ENCODE measurements at places on chromosomes 12 and 14. TPM values are rescaled to one million over a fixed set of nuclear protein-coding genes. Genes with fewer than 3 reads are reported as not detected.
A peak's percentile ranks its signal among the peaks of the same experiment; 100 is the strongest.

GALNT9 gene
- not detected for total RNA-seq

IFNG-AS1 gene
- not detected for total RNA-seq

GRCh38 chr12:46400406-46400805 is 27.8 kb upstream of the SLC38A2 start:
- peak; percentile 51 for DNase-seq

DNA sequence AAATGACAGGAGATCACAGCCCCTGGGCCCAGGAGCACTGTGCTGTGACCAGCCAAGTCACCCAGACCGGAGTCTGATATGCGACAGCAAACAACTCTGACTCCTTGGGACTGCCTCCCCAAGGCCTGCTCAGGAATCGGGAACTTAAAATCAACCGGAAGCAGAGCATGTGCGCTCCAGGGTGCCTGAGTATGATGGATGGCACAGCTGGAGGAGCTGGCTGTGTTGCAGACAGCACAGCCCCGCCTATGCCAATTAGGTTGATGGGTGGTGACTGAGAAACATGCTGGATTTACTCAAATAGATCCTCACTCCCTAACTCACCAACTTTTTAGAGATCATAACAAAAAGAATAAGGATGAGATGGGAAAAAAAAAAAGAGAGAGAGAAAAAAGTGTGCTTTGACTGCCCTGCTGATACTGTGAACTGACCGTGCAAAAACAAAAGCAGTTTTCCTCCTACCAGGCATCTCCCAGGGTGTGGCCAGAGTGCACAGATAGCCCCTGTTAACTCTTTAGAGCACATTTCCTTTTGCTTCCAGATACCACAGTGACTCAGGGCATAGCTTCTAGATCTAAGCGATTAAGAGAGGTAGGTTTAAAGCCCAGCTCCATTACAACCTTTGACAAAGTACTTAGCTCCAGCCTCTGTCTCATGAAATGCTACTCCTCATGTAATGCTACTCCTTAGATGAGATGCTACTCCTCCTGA is 27.4 kb upstream of the STON2 start:
- DNase-seq: no peak

DNA sequence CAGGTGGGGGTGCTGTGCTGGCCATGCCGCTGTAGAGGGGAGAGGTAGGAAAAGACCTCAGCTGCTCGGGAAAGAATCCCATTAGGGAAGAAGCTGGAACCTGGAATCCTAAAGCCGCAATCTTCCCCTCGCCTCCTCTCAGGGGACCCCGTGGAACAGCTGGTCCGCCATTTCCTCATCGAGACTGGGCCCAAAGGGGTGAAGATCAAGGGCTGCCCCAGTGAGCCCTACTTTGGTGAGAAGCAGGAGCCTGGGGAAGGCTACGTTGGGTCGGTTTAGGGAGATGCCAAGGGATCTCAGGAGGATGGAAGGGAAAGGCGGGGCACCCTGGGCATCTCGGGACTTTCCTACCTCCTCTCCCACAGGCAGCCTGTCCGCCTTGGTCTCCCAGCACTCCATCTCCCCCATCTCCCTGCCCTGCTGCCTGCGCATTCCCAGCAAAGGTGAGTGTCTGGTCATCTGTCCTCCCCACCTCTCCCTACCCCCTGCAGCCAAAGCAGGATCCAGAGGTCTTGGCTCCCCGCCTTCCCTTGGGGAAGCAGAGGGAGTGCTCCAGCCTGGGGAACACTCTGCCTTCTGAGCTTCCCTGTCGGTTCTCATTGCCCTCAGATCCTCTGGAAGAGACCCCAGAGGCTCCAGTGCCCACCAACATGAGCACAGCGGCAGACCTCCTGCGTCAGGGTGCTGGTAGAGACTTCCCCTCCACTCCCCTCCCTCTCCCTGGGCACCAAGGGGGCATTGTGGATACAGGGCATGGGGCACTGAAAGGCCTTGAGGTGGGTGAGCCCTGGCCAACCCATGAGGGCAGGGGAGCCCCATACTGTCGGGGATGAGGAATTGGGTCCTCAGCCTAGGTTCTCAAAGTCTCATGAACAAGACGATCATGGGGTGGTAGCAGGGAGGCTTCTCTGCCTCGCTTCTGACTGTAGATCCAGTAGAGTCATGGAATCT is 12.4 kb downstream of the TNS2 start:
- no peak for DNase-seq

DNA sequence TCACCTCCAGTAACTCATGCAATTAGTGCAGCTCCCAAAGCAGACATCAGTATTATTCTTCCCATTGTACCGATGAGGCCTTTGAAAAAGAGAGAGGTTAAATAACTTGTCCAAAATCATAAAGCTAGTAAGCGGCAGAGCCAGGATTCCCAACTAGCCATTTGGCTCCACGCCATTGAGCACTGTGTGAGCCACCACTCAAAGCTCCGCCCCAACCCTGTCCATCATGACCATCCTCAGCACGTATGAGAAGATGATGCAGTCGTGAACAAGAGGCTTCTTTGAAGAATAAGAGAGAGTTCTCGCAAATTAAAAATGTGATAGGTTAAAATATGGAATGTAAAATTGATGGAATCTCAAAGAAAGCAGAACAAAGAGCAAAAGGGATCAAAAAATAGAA is 14.6 kb downstream of the CLMN start:
- DNase-seq: no peak

TBX3 gene
- total RNA-seq: 90.4 TPM

DNA sequence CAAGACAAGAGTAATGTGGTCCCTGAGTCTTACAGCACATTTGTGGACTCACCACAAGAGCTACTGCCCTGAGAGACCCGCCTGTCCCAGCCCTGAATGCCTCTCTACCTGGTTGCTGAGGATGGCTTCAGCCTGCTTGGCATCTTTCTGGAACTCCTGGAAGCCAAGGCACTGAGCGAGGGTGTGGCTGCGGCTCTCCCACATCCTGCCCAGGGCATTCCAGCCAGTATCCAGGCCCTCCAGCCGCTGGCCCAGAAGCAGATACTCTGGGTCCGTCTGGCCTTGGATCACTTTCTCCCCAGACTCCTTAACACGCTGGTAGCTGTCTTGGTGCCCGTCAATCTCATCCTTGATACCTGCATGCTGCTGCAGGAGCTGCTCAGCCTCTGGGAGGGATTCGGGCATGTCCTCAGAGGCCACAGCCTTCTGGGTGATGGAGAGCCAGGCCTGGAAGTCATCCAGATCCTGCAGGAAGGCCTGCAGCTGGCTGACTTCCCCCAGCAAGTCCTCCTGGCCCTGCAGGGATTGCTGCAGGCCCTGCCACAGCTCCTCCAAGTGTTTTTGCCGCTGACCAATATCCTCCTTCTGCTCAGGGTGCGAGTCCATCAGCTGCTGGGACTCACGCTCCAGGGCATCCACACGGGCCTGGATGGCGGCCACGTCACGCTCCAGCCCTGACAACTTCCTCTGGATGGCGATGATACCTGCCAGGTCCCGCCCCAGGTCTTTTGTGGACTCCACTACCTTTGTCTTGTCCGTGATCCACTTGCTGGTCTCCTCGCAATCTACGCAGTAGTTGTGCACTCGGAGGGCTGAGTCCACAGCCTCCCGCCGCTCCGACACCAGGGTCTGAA is 82.3 kb downstream of the PLEKHG3 start:
- peak; percentile 39 for DNase-seq

DNA sequence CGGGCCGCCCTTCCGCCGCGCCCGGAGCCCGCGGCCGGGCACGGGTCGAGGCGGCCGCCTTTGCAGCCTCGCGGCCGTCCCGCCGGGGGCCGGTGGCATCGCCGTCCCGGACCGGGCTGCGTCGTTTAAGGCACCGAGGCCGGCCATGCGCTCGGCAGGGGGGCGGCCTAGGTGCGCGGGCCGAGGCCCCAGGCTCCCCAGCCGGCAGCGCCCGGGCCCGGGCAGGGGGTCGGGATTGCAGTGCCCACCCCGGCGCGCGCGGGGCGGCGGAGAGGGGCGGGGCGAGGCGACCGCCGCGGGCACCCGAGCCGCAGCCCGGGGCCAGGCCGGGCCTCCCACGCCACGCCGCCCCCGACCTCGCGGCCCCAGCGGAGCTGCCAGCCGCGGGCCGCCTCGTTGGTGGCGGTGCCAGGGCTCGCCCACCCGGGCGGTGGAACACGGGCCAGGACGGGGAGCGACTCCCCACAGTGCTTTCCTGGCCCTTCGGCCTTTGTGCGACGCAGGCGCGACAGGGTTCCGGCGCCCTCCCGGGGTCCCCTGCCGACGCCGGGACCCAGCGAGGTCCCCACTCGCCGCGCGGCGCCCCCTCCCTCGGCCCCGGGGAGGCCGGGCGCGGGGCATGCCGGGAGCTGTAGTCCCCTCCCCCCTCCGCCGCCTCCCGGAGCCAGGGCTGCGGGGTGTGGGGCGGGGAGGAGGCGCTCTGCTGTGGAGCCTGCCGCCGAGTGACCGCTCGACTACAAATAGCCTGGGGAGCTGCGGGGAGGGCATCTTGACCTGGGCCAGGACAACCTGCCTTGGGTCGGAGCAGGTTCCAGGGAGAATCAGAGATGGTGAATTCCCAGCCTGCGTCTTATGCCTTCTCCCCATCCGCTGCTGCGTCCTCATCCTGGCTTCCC is 769 bp downstream of the FKBP4 start:
- DNase-seq: peak; percentile 60

DNA sequence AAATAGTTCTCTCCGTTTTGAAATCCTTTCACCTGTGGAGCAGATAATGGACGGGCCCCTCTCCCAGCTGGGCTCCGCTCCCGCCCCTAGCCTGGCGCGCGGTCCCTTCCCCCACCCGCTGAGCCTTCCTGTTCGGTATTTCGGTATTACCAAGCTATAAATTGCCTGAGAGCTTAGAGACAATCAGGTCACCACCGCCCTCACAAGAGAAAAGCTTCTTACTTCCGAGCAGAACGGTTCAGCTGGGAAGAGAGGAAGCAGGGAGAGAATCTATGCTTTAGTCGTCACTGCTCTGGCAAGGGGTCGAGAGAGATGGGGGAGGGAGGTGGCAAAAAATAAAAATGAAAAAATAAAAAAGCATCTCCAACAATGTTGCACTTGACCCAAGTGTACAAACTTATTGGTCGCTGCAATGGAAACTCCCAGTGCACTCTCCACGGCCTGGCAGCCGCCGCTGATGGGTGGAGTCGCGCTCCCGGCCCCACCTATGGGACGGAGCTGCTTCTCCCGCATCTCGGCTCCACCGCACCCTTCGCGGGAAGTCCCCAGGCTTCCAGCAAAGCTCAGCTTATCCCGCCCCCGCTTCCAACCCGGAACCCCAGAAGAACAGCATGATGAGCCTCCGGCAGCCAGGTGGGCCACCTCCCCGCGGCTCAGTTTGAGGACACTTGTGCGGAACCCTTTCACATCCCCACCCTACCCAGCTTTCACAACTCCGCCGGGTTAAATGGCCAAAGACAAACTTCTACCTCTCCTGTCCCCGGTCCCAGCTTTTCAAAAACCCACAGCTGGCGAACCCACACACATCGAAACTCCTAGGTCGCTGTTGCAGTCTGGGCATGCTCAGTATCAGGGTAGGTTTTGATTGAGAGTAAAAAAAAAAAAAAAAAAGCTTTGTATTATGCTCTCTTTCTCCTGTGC is 832 bp upstream of the SYT1 start:
- DNase-seq: peak; percentile 62

DNA sequence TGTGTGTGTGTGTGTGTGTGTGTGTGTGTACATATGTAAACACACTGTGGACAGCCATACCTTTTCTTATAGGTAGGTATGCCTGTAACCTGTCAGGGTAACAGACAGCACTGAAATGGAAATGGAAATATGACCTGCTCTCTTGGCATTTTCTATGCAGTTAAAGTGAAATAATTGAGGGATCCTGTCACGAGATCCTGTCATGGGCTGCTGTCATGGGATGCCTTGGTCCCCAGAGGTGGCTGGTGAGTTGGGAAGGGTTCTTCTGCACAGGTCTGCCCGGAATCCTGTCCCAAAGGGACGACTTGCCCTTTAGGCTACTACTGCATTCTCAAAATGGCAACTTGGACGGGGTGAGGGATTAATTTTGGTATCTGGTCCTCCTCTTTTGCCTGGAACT is 47.3 kb downstream of the ELK3 start:
- no peak for DNase-seq

GRCh38 chr12:127257366-127257935 is 1009.5 kb upstream of the TMEM132C start:
- DNase-seq: peak; percentile 69

- no peak for DNase-seq
Measured at GRCh38 chr12:124006846-124007713, 34.1 kb downstream of the ZNF664 start.

Measured in M059J (cell line).